ENCODE measurements at places on chromosomes 5 and 9. TPM values are rescaled to one million over a fixed set of nuclear protein-coding genes. Genes with fewer than 3 reads are reported as not detected.

The FAM81B gene
- not detected for total RNA-seq

The ADAMTS16 gene
- not detected for total RNA-seq

- DNase-seq, result no peak
These were observed 1.3 kb downstream of the SLC35D2 start for GRCh38 chr9:96382175-96382574.

- DNase-seq, result no peak
These were observed 19.6 kb downstream of the ITGA2 start for GRCh38 chr5:53008751-53009150.

DNA sequence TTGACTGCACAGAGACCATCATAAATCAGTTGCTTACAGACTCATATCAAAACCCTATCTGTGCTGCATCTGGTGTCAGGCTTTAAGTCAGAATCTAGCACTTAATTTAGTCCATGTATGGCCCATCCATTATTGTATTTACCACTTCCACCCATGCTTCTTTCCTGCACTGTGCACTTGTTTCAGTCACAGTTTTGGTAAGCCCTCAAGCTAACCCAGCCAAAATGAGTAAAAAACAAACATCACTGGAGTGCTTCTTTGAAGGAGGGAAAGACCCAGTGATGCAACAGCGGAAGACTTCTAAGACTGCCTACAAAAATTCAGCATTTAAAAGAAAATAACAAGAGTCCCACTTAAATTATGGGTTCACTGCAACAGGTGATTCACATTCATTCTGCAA lies 69.0 kb downstream of the FGF10 start:
- DNase-seq, result no peak

DNA sequence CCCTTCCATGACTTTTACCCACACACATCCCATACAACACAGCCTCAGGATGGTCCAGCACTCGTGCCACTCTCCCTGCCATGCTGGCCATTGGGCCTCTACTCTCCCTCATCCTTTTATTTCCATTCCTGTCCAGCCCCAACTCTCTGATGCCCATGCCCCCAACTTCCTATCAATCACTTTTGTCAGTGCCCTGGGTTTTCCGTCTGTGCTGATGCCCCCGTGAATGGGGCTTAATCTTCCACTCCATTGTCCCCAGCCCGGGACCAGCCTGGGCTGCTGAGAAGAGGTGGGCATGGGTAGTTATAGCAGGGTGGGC lies 12.6 kb upstream of the ACSL6 start:
- no peak for DNase-seq

DNA sequence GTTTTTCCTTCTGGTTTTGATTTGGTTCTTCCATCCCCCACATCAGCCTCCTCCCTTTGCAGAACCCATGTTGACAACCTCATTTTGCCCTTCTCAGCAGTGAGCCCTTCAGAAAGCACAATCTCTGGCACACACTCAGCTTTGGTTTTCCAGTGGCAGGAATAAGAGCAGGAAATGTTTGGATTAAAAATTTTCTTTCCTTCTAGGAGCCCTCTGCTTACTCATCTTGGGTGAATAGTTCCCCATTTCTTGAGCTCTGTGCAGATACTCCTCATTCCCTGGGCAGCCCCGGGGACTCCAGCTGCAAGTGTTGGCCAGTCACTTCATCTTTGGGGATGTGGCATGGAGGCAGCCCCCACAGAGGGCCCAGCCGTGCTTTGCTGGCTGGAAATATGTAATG lies 170.5 kb downstream of the NR3C1 start:
- no peak for DNase-seq

DNA sequence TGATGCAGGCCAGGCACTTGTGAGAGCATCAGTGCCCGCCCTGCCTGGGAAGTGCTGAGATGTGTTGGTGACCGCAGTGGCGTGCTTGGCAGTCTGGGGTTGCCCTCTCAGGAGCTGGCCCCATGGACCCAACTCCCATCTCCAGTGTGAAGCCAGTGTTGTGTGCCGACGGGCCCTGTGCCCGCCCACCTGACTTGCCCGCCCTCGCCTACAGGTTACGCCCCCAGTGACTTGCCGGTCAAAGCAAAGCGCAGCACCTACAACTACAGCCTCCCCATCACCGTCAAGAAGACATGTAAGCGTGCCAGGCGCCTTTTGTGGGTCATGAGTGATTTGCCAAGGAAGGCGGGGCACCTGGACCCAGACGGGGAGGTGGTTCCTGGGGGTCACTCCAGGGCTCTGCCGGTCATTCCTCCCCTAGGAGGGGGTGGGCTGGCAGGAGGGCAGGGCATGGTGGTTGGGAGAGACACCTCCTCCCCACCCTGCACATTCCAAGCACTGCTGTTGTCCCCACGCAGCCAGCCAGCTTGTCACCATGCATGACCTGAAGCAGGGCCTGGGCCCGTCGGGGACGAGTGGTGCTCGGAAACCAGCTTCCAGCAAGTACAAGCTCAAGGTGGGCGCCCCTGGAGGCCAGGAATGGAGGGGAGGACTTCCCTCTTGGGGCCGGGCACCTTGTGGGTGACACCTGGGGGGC lies 7.4 kb upstream of the CEL start:
- no peak for DNase-seq

The TAF11L7 gene
- not detected for total RNA-seq

GRCh38 chr5:72667708-72668107 lies 148.8 kb upstream of the TNPO1 start:
- DNase-seq, result no peak

All from CD8-positive, alpha-beta T cell (primary cell).